ENCODE measurements at places on chromosomes 11 and 22.

GRCh38 chr11:104928811-104929210, 30.6 kb upstream of the CASP12 start:
- no peak for DNase-seq

GRCh38 chr11:37770145-37770544, 1172.1 kb upstream of the RAG2 start:
- no peak for DNase-seq

GRCh38 chr22:20138868-20139267, 7.3 kb downstream of the ZDHHC8 start:
- DNase-seq, result no peak

GRCh38 chr22:44328762-44329161, 16.0 kb upstream of the SHISAL1 start:
- DNase-seq, result no peak

- DNase-seq, result no peak
Measured at GRCh38 chr22:41758231-41758630, 42.2 kb upstream of the CCDC134 start.

DNA sequence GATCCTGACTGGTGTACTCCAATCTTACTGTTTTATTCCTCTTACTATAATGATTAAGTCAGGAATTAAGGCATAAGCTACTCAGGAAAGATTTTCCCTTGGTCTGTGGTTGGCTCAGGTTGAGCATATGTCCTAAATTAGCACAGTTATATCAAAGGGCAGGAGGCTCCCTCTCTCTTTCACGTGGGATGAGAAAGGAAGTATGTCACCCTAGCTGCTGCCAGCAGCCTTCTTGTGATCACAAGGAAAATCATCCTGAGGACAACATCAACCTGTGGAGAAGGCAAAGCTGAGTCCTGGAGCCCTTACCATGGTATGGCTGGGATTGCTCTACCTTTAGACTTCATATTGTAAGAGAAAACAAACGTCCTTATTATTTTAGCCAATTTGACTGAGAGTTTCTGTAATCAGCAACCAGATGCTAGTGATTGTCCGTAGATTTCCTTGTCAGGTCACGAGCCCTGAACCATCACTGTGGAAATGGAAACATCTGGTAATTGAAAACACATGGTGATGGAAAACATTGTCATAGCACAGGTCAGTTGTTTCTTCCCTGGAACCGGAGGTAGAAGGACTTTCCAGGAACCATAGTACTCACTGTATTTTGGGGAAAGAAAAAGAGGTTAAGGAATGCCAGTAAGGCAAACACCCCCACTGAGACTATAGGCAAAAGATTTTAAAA, 40.6 kb upstream of the DEUP1 start:
- DNase-seq, result no peak
